ENCODE measurements at places on chromosomes 7 and 10. TPM values are rescaled to one million over a fixed set of nuclear protein-coding genes. Genes with fewer than 3 reads are reported as not detected.

EPDR1 gene
- total RNA-seq: 5.3 TPM

GRCh38 chr7:29405891-29406290 is 157.7 kb upstream of the PRR15 start:
- DNase-seq: no peak

DNA sequence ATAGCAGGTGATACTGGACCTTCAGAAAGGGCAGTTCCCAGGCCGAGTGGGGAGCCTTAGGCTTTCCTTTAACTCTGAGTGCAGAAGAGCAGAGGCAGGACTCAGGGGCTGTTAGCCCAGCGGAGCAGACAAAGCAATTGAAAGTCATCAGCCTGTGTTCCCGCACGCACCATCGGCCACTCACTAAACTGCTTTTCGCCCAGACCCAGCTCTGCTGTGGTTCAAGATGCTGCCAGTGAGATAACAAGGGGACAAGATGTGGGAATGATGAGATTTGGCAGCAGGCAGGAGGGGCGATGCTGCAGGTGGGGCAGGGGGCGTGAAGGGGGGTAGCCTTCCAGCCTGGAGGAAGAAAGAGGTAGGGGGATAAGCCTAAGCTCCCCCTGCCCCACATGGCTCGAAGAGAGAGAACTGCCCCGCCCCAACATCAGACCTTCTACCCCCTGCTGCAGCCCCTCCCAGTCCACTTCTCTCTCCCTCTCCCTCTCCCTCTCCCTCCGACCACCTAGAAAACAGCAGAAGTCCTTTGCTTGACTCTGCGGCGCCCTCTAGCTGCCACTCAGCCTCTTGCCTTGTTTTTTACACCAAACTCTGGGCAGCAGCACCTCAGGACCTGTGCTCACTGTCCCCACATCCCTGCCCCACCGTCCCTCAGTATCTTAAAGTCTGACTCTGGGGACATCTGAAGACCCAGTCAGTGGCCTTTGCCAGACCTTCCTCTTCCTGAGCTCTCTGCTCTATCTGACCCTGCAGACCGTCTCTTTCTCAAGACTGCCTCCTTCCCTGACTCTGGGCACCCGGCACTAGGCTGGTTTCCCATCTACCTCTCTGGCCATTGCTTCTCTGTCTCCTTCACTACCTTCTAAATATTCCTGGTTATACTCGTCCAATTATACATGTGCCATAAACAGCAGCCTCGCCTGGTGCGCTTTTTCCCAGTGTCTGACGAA is 110.5 kb downstream of the C10orf105 start:
- DNase-seq: peak; percentile 89

ANKRD2 gene
- total RNA-seq: not detected

FAM25G gene
- not detected for total RNA-seq

DNA sequence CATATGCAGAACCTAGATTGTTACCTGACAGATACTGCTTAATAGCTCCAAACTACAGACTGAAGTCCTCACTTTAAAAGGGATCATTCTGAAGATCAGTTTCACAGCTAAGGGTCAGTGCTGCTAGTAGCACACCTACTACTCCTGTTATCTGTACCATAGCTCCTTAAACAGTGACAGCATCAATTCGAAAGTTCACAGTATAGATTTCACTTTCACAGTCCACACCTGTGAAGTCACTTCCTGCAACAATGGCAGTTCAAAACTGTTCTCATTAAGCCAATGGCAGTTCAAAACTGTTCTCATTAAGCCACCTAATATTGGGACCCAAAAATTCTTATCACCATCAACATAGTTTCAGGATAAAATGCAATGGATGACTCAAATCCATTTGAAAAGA is 10.7 kb upstream of the FHIP2A start:
- DNase-seq: no peak

CALML5 gene
- total RNA-seq: not detected

CAMK2B gene
- 0.17 TPM for total RNA-seq

DNA sequence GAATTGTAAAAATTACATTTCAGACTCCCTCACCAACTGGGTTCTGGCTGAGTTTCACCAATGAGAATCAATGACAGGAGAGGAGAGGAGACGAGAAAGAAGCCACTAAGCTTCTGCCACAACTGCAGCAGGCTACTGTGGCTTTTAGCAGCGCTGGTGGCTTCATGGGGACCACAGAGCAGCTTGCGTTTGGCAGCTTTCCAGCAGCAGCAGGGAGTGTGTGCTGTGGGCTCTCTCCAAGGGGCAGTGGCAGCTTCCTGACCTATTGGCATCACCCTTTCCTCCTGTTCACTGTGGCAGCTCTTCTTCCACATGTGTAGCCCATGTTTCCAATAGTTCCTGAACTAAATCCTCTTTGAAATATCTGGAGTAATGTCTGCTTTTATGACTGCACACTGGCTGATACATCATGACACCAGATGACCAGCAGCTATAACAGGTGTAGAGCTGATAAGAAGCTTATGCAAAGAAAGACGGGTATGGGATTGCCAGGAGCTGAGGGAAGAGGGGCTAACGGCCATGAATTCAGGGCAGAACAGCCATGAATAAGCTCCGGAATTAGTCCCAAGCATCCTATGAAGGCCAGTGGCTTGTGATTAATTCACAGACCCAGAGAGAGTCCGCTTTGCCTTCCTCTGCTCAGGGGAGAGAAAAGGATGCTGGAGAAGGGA is 46.8 kb downstream of the KCNH2 start:
- DNase-seq: no peak

DNA sequence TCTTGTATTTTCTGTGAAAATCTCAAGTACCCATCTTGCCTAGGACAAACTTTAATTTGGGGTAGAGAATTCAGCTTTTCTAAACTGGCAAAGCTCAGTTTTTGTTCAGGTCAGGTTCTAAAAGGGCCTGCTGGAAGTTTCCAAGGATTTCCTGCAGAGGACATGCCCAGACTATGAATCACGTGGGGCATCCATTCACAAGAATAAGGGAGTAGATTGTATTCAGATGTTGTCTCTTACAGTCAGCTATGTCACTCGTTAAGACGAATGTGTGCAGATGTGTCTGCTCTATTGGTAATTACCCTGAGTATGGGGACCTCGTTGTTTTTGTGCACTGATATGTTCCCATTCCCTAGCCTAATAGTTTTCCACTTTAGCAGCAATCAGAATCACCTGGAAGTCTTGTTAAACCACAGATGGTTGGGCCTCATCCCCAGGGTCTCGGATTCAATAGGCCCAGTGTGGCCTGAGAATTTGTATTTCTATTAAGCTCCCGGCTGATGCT is 81.0 kb upstream of the ITPRID1 start:
- DNase-seq: no peak

- peak; percentile 85 for DNase-seq
These were observed at the start of gene RBM33 for GRCh38 chr7:155644178-155644970. RBM33 (plus strand) TSS chr7:155644661; CDS start chr7:155644877, 216 bp downstream.

DNA sequence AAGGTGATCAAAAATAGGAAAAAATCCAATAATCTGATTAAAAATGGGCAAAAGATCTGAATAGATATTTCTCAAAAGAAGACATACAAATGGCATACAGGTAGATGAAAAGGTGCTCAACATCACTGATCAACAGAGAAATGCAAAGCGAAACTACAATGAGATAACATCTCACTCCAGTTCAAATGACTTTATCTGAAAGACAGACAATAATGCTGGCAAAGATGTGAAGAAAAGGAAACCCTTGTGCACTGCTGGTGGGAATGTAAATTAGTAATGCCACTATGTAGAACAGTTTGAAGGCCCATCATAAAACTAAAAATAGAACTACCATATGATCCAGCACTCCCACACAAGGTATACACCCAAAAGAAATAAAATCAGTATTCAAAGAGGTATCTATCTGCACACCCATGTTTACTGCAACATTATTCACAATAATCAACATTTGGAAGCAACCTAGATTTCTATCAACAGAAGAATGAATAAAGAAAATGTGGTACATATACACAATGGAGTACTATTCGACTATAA is 85.0 kb downstream of the LRRN3 start:
- no peak for DNase-seq

- no peak for DNase-seq
These were observed 6.2 kb downstream of the CLRN3 start for GRCh38 chr10:127886371-127887051.

DNA sequence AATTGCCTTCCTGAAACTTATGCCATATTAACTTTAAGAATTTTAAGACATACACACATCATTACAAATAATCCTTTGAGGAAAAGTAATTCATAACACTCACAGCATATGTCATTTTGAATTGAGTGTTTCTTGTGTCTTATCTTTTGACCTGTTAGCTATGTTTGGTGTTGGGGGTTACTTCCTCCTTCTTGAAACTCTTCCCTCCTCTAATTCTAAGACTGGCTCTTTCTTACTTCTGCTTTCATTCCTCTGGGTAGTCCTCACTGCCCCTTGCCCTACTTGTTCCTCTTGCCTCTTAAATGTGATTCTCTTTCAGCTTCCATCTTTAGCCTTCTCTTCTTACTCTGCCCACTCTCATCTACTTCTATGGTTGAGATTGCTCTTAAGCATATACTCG is 28.3 kb upstream of the PIP4K2A start:
- DNase-seq: no peak

- no peak for DNase-seq
These were observed 717.0 kb upstream of the MBL2 start for GRCh38 chr10:53489335-53490182.

ZNF727 gene
- total RNA-seq: not detected

DNA sequence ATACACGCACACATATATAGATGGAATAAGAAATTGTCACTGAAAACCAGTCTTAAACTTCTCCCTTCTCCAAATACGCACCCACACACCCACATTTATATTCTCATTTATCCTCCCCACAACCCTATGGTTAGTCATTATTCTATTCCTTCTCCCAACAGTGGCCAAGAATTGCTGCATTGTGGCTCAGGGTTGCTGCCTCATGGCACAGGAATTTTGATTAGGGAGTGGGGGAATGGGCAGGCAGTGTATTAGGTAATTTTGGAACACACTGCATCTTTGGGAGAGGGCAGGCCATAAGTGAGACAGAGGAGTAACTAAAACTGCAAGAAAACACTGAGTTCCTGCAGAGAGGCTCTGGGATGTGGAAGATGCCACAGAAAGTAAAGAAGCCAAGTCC is 35.7 kb downstream of the NAPEPLD start:
- no peak for DNase-seq

OPN4 gene
- not detected for total RNA-seq

DNA sequence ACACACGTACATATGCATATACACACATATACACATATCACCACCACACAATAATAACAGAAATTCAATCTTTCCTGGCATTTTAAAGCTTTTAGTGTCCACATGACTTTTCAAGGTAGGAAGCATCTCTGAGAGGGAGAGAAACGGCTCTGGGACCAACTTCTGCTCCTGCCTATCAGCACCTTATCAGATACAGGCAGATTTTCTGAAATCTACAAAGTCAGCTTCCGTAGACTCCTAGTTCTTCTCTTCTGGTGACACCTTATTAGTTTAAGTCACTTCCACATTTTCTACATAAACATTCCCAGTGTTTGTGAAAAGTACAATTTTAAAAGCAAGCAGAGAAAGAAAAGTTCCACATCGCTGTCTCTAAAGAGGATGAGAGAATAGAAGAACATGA is 74.5 kb downstream of the ZNF22 start:
- DNase-seq: no peak

DNA sequence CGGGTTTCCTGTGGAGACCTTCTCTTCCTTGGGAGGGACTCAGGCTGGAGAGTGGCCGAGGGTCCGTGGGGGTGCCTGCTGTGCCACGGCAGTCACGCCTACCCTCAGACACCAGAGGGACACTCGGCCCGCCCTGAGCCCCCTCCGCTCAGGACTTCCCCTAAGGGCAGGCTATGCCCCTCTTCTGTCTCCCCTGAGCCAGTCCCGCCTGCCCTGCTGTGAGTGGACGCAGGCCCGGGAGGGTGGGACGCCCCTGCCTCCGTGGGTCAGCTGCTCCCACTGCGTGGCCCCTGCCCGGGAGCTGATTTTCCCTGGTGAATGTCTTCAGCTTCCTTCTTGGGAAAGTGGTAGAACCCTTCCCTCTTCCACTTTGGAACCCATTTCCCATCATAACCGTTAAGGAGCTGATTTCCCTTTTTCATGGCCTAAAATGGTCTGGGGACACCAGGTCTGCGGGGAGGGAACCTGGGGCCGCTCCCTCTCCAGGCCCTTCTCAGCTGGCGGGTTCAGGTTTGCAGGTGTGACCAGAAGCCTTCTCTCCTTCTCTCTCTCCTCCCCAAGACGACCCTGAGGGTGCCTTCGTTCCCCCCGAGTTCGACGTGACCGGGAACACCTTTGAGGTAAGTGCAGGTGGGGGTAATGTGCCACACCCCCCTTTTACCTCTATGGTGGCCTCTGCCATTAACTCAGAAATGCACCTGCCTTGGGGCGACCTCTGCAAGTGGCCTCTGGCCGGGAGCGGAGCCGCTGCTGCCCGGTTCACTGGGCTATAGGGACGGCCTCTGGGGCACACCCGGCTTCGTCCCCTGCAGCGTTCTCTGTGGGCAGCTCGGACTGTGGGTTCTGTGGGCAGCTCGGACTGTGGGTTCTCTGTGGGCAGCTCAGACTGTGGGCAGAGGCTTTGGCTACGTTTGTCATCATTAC is 7.9 kb downstream of the KNDC1 start:
- DNase-seq: no peak

Data from H9 (cell line).